ENCODE measurements at places on chromosomes 13 and 19.

DNA sequence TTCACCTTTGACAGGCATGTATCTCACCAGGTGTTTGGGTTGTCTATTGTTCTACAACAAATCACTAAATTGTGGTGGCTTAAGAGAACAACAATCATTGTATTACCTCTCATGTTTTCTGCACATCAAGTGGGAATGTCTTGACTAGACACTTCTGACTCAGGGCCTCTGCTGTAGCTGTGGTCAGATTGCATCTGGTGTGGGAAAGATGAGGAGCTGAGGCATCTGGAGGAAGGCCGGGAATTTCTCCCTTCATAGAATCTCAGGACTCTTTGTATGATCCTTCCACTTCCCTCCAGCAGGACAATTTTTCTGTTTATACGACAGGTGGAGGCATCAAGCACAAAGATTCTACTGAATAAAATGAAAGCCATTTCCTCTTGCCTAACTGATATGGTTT is 511.8 kb upstream of the NBEA start:
- DNase-seq, result no peak

- no peak for DNase-seq
Measured at GRCh38 chr13:67278235-67278634, 48.1 kb upstream of the PCDH9 start.

DNA sequence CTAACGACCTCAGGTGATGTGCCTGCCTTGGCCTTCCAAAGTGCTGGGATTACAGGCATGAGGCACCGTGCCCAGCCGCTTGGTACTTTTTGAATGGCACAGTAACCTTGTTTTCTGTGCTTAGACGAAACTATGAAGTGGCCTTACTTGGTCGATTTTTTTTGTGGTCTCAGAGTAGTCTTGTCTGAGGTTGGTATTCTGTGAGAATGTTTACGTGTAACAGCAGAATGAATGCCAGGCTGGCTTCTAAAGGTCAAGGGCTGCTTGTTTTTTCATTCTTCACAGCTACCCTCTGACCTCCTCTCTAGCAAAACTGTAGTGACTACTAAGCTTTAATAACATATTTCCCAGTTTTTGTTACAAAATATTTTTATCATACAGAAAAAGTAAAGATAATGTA is 313.3 kb downstream of the GPC6 start:
- no peak for DNase-seq

GRCh38 chr13:110286833-110287819 is 19.8 kb downstream of the COL4A1 start:
- DNase-seq, result no peak

- DNase-seq, result no peak
Measured at GRCh38 chr19:35031072-35031881, 1.0 kb downstream of the SCN1B start.

DNA sequence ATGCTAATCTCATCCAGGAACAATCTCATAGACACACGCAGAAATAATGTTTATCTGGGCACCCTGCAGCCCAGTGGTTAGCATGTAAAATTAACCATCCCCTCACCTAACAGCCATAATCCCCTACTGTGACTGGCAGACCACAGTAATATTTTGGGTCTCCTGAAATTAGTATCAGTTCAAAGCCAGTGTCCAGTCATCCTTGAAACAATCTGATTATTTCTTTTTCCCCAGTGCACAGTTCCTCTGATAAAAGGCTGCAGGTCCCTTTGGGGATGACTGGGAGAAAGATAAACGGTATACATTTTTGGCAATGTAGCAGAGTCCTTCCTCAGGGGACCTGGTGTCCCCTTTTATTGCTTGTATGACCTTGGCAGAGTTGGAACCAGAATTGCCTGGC is 50.4 kb upstream of the CYSLTR2 start:
- DNase-seq, result no peak

GRCh38 chr13:44809190-44809589 is 180.1 kb downstream of the NUFIP1 start:
- DNase-seq, result no peak

DNA sequence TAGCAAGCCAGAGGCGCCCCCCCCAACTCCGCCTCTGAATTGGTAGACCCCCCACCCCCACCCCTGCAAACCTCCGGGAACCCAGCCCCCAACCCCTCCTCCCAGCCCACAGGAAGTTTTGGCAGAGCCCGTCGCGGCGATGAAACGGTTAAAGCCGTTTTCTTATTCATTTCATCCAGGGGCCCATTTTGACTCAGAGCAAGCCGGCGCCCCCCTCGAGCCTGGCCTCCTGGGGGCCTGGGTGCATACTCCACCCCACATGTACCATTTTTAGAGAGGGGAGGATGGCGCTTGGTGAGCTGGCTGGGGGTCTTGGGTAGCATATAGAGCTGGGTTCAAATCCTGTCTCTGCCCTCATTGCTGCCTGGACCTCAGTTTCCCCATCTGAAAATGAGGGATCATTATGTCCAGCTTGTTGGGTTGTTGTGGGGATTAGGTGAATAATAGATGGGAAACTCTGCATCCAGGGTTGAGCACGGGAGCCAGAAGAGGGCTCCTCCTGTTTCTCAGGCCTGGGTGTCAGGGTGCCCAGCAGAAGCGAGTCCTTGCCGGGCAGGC is 7.9 kb upstream of the JUNB start:
- DNase-seq, result no peak

GRCh38 chr19:1825909-1826556 is 14.0 kb upstream of the ATP8B3 start:
- peak; percentile 71 for DNase-seq

DNA sequence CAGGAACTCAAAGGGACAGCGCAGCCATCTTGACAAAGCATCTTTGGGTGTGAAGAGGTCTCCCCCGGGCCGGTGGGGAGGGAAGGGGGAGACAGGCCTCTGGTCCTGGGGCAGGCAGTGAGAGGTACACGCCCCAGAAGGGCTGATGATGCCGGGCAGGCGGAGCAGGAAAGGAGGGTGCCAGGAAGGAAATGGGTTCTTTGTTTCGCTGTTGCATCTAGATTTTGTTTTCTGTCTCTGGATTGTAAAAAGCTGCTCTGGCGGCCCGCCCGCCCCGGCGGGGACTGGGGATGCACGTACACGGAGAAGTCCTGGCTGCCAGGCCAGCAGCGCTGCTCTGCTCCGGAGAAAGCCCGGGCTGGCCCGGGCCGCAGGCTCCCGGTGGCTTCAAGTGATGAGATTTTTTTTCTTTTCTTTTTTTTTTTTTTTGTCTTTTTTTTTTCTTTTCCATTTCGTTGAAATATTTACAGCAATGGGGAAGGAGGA is 13.2 kb upstream of the ASF1B start:
- peak; percentile 72 for DNase-seq

DNA sequence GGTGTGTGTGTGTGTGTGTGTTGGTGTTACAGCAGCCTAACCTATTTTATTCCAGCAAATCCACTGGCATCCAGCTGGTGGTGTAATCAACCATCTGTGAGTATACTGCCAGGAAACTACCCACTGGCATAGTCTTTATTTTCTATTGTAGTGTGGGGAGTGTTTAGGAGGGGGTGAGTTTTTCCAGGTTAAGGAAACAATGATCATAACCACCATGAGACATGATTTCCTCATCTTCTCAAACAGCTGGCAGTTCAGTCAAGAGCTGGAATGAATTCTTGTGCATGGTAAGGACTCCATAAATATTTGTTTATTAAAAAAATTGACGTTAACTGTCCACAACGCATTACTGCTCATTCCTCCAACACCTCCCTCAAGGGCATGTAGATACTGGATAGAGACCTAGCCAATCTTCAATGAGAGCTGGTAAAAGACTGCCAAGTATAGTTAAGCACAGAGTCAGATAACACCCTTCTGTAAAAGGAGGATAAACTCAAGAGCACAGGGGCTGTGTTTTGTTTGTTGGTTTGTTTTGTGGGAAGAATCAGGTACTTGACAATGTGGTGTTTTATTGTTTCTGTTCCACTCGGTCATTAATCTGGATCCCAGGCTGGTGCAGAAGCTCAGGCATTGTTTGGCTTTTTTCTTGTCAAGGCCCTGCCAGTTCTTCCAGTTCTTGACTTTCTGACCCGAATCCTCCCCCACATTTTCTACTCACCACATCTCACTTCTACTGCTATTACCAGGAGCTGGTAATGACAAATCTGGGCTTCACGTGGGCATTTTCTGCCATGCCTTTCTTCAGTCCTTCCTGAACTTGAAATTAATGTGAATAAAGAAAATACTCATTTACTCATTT is 31.6 kb upstream of the SLC46A3 start:
- no peak for DNase-seq
